ENCODE measurements at places on chromosomes 12 and 14.

- no peak for DNase-seq
Measured at GRCh38 chr12:117036046-117036445, 63.2 kb downstream of the TESC start.

GRCh38 chr12:110074089-110074488, 25.8 kb upstream of the C12orf76 start:
- no peak for DNase-seq

DNA sequence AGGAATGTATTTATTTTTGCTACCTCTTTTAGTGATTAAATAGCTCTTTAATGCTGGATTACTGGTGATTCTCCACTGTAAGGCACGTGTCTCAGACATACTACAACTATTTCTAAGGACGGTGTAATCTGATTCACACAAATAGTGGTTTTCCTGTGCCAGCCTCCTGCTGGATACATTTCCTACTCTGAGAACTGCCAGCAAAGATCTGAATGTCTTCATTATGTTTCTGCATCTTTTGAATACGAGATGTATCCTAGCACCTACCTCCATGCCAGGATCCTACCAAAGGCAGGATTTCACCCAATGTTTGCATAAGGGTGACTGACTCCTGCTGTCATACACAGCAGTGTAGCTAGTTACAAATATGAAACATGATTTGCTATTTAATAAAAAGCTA, 120.6 kb downstream of the PRICKLE1 start:
- no peak for DNase-seq

DNA sequence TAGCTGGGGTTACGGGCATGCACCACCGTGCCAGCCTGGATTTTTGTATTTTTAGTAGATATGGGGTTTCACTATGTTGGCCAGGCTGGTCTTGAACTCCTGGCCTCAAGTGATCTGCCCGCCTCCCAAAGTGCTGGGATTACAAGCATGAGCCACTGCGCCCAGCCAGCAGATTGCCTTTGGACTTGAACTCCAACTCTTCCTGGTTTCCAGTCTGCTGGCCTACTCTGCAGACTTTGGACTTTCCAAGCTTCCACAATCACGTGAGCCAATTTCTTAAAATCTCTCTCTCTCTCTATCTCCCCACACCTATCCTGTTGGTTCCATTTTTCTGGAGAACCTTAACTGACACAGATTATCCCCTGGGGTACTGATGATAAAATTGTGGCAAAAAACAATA, 55.0 kb downstream of the EMP1 start:
- DNase-seq = no peak

DNA sequence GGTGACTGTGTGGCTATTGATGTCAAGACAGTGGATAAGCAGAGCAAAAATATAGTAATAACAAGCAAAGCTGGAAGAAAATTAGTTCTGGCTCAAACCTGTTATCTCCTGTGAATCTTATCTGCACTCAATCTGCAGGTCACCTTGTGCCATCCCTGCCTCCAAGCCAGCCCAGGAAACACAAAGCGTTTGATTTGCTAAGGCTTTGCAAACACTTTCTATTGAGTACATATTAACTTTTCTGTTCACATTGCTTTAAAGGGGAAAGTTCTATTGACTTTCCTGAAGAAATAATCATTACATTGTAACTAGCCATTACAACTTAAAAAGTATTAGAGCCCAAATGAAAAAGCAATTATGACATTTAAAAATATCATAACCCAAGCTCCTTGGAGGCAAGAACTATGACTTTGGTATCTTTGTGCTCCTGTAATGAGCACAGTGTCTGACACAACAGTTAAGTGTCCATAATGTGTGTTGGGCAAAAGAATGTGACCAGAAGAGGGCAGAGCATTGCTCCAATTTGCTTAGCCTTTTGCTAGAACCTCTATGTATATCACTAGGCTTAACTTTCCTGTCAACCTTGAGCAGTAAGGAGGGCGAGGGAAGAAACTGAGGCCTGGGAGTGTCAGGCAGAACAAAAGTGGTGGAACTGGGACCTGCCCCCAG, 24.7 kb downstream of the SERPINA3 start:
- no peak for DNase-seq

DNA sequence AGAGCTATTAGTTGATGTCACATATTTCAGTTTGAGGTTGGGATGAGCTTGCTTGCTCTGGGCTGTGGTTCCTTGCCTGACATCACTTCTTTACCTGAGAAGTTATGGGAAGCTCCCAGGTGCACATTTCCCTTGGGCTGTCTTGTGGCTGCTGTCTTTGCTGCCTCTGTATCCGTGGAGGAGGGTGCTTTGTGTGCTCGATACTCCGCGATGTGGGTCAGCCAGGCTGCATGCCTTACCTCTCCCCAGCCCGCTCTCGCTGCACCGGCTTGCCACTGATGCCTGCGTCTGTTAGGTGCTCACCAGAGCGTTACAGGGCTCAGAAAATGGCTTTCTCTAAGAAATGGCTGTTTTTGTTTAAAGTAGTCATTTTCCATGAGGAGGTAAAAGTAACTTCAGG, 19.6 kb downstream of the PELI2 start:
- peak; percentile 63 for DNase-seq

DNA sequence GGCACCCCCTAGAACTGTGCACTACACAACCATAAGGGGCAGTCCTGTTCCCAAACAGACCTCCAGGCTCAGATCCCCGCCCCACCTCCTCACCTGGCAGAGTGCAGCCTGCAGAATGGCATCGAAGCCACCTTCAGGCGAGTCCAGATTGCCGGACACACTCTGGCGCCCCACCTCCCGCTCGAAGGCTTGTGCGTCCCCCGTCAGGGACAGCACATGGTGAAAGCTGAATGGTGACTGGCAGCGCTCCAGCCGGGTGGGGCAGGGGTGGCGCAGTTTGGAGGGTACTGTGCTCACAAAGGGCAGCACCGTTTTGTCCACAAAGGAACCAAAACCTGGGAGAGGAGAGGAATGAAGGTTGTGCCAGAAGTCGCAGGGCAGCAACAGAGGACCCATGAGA, 10.6 kb downstream of the ITGB7 start:
- no peak for DNase-seq

- peak; percentile 39 for DNase-seq
Measured at GRCh38 chr12:31466768-31467167, 124.2 kb downstream of the DENND5B start.

GRCh38 chr12:131454418-131455217, 256.3 kb upstream of the SFSWAP start:
- DNase-seq = peak; percentile 62

GRCh38 chr12:116127859-116128258, 149.6 kb downstream of the MED13L start:
- peak; percentile 49 for DNase-seq

GRCh38 chr12:67664171-67664570, 15.6 kb downstream of the DYRK2 start:
- DNase-seq = peak; percentile 51

DNA sequence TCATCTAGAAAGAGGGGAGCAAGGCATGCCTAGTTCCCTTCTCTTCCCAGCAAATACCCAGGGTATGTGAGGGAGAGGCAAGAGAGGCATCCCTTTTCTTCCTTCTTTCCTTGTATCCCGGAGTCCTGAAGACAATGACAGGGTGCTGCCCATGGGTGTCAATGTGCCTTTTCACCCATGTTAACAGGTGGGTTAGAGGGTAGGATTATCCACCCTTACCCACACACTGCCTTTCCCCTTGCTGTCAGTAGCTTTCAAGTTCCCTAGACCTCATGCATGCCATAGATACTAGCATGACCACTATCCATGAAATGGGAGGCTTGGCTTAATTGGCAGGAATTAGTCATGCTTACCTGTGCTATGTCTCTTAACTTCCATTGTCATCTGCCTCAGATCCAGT, 36.3 kb upstream of the PCNX1 start:
- no peak for DNase-seq

DNA sequence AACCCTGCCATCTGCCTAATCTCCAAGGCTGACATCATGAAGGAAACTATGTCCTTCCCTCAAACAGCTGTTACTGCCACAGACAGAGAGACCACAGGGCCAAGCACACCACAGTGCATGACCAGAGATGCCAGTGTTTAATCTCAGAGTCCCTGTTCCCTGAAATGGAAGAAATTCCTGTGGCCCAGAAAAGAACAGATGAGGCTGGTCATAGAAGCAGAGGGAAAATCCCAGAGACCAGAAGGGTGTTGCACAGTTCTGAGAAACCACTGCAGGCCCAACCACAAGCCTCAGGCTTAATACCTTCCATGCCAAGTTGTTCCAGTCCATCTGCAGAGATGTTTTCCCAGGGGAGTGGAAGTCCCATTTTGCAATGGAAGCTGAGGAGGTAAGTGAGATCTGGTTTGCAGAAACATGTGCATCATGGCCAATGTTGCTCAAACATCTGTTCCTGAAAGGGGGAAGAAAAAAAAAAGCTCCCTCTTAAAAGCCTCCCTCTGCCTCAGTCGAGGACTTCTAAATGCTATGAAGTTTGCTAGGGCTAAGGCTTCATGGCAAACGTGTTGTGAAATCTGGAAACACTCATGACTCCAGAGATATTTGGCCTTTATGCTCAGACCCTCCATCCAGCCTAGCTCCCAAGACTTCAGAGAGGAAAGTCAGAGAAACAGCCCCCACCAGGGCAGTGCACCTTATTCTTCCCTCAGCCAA, 98.6 kb downstream of the SCARB1 start:
- DNase-seq = peak; percentile 89

- no peak for DNase-seq
Measured at GRCh38 chr12:122306407-122306806, 40.1 kb upstream of the VPS33A start.

DNA sequence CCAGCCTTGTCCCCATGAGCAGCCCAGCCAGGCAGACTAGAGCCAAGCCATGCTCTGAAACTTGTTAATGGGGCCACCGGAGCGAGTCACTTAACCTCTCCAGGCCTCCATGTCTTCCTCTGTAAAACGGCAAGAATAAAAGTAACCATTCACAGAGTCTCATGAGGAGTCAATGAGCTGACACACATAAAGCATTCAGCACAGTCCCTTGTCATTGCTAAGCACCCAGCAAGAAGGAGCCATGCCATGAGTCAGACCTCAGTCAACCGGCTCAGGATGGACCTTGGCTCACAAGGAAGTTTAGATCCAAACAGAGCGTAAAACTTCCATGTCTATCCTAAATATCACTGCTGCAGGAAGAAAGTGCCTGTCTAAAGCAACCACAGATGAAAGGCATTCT, 10.6 kb downstream of the FICD start:
- peak; percentile 97 for DNase-seq

DNA sequence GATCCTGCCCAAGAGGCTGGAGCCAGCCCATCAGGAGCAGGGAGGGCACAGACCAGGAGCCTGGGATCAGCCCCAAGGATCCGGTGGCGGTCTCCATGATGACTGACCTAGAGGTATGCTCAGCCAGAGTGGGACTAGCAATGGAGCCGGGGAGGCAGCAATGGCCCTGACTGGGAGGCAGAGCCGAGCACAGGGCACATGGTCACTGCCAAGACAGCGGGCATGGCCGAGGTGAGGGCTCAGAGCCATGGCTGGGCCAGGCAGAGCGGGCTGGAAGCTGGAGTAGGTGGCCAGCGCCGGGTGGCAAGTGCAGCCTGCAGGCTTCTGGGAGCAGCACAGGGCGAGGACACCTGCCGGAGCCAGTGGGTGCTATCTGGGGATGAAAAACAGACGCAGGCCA, 259.3 kb downstream of the BCL11B start:
- no peak for DNase-seq

- DNase-seq = no peak
Measured at GRCh38 chr12:1939331-1939730, 20.9 kb upstream of the CACNA2D4 start.

- no peak for DNase-seq
Measured at GRCh38 chr14:88258021-88258420, 65.0 kb downstream of the KCNK10 start.

GRCh38 chr14:77028384-77029231, at the start of gene IRF2BPL:
Gene IRF2BPL, minus strand, starts transcription at chr14:77028708. Its CDS starts 916 bp downstream, at chr14:77027792.
- peak; percentile 99 for DNase-seq

GRCh38 chr12:7219599-7220243, 30.2 kb downstream of the PEX5 start:
- peak; percentile 73 for DNase-seq

GRCh38 chr12:106903241-106903945, 52.3 kb upstream of the TMEM263 start:
- DNase-seq = peak; percentile 69

DNA sequence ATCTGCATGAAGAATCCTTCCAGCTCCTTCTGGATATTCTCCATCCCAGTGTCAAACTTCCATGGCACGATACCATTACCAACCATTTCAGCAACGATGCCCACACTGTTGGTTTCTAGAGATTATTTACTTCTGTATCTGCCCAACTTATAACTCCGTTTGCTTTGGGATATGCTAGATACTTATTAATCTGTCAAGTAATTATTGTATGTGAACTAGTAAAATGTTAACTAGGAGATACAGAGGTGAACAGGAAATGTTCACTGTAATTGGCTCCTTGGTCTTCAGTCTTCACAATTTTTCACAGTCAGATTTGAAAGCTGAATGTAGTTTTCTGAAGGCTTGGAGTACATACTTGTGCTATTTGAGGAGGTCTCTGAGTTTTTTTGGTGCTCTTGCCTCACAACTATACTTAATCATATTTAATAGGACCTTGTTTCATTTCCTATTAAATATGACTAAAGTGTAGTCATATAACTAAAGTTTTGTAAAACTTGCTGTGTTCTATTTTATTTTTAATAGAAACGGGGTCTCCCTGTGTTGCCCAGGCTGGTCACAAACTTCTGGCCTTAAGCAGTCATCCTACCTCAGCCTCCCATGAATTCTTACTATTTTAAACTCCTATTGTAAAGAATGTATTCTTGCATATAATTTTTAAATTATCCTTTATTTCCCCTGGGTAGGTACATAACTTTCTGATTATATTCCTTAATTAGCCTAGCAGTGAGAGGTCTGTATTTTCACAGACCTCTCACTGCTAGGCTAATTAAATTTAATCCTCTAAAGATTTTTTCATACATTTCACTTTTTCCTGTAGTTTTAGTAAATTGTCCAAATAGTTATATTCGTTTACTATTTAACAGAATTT, 79.7 kb downstream of the FGD4 start:
- peak; percentile 80 for DNase-seq

DNA sequence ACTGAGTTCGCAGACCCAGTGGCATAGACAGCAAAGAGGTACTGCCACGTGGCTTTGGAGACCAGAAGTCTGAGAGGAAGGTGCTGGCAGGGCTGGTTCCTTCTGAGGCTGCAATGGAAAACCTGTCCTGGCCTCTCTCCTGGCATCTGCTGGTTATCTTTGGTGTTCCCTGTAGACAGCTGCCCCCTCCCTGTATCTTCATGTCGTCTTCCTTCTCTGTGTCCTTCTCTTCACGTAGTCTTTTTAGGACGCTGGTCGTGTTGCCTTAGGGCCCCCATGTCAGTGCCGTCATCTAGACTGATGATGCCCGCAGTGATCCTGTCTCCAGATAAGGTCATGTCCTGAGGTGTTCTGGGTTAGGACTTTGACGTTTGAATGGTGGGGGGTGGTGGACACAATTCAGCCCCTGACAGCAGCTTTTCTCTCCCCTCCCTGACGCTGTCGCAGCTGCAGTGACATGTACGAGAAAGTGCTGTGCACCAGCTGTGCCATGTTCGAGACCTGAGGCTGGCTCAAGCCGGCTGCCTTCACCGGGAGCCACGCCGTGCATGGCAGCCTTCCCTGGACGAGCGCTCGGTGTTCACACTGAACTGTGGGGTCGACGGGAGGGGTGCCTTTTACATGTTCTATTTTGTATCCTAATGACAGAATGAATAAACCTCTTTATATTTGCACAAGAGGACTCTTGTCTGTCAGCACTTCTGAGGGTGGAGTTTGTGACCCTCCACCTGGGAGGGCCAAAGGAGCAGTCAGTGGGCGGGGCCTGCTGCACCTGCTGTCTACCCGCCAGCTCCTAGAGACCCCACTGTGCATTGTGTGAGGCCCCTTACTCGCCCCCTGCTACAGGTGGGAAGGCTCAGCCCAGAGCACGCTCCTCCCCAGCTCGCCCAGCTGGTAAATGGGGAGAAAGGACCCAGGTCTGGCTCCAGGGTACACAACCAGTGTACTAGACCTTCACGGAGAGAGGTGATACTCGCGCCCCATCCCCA, 6.3 kb downstream of the SIVA1 start:
- DNase-seq = no peak

Measured in kidney tubule cell (primary cell).